ENCODE measurements at places on chromosomes 4 and X.

DNA sequence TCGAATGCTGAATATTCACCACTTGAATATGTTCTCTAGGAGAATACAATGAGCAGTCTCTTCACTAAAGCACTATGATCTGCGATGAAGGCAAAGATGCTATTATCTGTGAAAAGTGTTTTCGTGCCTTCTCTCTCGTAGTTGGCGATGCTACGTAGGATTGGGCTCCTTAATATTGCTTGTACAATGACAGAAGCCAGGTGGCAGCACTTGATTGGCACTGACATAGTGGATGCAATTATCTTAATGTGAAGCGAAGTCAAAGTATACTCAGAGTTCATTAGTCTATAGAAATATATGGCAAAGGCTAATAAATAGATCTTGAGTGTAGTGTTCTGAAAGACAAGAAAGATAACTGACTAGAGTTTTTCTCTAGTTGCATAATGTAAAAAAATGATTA lies 1135.7 kb upstream of the AGA start:
- peak; percentile 15 for DNase-seq

GRCh38 chr4:153028535-153028934 lies 92.4 kb downstream of the FHDC1 start:
- DNase-seq = no peak

DNA sequence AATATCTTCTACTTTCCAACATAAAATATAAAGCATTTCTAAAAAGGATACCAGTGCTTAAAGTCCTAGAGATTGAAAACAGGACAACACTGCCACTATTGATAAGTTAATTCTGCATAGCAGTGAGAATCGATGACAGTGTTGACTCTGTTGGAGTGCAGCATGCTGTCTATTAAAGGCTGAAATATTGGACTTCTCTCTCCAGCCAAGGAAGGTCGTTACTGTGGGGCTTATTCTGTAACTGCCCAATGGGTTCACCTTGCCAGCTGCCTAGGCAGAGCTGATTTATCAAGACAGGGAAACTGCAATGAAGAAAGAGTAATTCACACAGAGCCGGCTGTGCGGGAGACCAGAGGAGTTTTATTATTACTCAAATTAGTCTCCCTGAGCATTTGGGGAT lies 37.7 kb upstream of the PGM2 start:
- no peak for DNase-seq

DNA sequence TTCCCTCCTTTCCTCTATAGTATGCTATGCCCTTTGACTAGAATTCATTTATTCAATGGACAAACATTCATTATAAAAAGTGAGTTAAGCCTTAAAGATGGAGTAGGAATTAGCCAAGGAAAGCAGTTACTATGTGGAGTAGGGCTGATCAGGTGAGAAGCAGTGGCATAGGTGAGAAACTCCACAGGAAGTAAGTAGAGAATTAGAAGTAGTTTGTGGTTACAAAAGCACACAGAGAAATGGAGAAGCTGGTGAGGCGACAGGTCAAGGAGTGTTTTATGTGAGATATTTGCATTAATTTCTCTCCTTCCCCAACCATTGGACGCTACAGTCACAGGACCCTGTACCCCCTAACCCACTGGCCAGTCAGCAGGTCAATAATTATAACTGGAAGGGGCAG lies 30.6 kb downstream of the SETD7 start:
- DNase-seq = no peak

DNA sequence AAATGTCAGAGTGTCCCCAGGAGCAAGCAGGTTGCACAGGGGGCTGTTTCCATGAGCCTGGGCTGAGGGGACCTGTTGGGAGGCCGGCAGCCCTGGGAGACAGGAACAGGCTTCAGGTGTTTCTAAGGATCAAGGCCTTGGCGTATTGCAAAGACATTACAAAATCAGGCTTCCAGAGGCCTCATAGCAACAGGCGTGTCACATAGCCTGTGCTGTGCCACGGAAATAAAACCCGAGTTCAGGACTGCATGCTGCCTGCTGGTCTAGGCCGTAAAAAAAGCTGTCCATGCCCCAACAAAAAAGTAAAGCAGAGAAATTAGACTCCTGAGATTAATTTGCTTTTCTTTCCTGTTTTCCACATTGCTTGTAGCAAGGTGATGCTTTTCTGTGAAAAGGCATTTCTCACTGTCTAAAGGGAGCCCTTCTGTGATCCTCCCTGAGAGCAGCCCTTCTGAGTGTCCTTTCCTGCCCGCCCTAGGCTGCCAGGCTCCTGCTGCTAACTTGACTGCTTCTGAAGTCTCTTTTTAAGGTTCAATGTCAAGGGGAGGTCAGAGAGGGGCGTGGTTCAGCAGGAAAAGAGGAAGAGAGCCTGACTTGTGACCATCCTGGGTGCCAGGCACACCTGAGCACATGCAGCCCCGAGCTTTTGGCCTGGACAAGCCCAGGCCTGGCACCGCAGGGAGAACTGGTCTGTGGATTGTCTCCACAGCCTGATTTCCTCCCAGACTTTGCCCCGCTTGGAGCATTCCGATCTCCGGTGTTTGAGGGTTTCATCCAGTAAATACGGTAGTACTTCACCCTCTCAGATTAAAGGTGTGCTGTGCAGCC lies 21.3 kb downstream of the SHROOM2 start:
- peak; percentile 67 for DNase-seq

DNA sequence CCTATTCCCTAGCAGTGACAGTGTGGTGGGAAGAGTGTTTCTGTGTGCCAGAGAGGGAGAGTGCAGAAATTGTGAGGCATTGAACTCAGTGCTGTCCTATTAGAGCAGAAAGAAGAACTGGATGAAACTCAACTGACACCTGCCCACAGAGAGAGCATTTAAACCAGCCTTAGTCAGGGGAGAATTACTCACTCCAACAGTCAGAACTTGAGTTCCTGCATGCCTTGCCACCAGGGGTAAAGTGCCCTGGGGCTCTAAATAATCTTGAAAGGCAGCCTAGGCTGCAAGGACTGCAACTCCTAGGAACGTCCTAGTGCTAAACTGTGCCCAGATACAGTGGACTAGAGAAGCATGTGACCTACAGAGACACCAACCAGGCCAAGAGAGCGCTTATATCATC lies 12.8 kb downstream of the CYSLTR1 start:
- no peak for DNase-seq

Data from NCI-H526 (cell line).